Posterior vena cava (tissue), 2 donors: ENCODE measurements at places on chromosomes 6 and 20. TPM values are rescaled to one million over a fixed set of nuclear protein-coding genes. Genes with fewer than 3 reads are reported as not detected.
A peak's percentile ranks its signal among the peaks of the same experiment; 100 is the strongest.

- no peak for DNase-seq
Measured at GRCh38 chr20:62677678-62678077, 31.0 kb upstream of the NTSR1 start.

DNA sequence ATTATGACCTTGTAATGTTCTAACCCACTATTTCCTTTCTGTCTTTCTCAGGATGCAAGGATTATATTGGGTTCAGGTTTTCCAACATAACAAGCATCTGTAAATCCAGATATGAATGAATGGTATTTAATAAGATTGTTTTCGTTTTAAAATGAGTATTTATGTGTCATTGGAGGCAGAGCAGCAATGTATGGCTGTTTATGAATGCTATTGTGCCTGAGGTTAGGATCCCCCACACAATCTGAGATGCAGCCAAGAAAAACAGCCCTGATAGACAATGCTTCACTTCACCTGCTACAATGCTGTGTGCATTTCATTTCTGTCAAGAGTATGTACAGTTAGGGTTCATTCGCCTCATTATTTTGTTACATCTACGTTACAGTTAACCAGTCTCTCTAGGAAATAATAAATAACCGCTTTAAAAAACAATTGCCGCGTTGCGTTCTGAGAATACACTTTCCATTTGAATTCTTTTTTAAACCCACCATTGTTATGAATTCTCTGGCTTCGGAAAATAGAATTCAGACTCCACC is 19.6 kb downstream of the TFAP2A start:
- DNase-seq = no peak

GRCh38 chr6:159969921-159970320 is 1.0 kb downstream of the IGF2R start:
- DNase-seq = no peak

DNA sequence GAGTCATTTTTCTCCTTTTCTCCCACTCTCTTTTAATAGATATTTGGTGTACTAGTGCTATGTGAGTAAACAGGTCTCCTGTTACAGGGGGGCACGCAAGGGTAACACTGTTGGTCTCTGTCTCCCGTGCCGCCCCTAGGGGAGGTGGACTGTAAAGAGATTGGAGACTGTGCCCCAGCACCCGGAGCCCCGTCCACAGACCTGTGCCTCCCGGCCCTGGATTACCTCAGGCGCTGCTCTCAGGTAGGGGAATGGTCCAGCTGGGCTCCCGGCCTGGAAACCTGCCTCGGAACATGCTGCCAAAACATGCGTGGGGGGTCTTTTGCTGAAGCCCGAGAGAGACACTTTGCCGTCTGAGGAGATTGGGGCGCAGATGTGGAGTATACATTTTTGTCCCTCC is 66.4 kb upstream of the SMIM28 start:
- no peak for DNase-seq

- DNase-seq = no peak
Measured at GRCh38 chr6:549906-550305, 107.0 kb downstream of the HUS1B start.

GRCh38 chr6:31446481-31446880 is 43.1 kb downstream of the MICA start:
- no peak for DNase-seq

- peak; percentile 10 for DNase-seq
Measured at GRCh38 chr6:35757456-35758123, 18.8 kb upstream of the CLPSL2 start.

- no peak for DNase-seq
Measured at GRCh38 chr6:52352239-52353018, 9.5 kb upstream of the PAQR8 start.

DNA sequence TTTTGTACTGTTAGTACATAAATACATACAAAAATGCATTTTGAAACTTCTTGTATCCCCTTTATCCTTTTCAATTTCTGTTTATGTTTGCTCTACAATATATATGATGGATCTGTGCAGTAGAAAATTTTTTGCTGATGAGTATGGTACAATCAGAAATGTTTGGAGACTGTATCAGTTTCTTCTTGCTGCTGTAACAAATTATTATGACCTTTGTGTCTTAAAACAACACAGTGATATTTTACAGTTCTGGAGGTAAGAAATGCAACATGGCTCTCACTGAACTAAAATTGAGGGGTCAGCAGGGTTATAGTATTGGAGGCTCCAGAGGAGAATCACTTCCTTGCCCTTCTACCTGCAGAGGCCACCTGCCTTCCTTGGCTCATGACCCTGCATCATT is 184.4 kb downstream of the EYA2 start:
- DNase-seq = no peak

GRCh38 chr6:136464874-136465273 is 85.3 kb downstream of the MAP7 start:
- no peak for DNase-seq

DNA sequence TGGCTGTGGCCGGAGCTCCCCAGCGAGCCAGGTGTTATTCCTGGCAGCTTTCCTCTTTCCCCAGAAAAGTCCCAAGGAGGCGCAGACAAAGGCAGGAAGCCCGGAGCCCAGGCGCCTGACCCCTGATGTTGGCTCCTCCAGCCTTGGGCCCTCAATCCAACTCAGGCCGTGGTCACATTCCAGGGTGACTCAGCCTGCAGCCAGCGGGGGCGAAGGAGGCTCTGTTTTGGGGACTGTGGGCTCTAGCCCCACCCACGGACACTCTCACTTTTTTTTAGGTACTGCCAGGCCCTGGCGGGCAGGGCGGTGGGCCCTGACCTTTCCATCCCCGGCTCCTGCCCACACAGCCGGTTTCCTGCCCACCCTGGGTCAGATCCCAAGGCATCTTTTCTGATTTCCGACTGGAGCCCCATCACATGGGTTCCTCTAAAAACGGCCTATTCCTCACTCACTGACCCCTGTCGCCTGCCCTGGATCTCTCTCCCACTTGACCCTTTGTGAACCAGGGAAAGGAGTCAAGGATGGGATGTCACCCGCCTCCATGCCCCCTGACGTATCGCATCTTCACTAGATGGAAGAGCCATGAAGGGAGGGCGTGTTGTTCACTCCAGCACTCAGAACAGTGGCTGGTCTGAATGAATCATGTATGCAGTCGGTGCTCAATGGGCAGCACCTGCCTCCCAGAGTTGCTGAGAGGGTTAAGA is 5.5 kb downstream of the PTGIS start:
- peak; percentile 95 for DNase-seq

DNA sequence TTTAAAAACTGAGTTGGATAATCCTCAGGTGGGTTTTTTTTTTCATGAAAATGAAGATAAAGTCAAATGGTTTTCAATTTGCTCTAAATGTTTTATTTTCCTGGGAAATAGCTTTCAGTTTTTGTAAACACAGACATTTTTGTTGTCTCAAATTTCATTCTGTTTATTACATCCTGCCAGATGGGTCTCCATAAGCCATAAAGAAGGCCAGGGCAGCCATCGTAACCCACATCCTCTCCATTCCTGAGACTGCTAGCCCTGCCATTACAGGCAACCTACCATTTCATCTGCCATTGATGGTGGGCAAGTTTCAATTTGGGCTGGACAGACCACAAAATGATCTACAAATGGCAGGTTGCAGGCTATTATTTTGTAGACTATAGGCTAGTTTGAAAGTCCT is 60.8 kb downstream of the BTBD3 start:
- DNase-seq = no peak

GRCh38 chr6:39770446-39770845 is 21.7 kb upstream of the DAAM2 start:
- DNase-seq = no peak

DNA sequence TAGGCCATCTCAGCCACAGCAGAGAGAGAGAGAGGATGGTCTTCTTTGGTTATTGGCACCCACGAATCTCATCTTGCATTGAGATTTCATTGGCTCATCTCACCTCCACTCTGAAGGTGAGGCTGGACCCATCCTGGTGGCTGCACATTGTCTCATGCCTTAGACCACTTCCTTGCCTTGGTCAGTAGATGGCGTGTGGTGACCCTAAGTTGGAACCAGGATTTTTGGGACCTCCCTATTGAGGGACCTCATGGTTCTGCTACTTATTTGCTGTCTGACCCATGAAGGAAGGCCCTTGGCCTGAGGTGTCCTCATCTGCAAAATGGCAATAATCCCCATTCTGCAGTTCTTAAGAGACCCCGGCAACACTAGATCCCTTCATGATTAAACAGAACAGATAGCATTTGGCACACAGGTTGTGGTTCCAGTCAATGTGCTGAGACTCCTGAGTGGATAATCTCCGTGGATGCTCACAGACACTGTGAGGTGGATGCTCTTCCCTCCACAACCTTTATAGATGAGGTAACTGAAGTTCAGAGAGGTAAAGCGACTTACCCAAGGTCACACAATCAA is 21.5 kb upstream of the AAR2 start:
- DNase-seq = no peak

GRCh38 chr6:41502917-41503671 is 43.1 kb upstream of the FOXP4 start:
- DNase-seq = peak; percentile 77

DNA sequence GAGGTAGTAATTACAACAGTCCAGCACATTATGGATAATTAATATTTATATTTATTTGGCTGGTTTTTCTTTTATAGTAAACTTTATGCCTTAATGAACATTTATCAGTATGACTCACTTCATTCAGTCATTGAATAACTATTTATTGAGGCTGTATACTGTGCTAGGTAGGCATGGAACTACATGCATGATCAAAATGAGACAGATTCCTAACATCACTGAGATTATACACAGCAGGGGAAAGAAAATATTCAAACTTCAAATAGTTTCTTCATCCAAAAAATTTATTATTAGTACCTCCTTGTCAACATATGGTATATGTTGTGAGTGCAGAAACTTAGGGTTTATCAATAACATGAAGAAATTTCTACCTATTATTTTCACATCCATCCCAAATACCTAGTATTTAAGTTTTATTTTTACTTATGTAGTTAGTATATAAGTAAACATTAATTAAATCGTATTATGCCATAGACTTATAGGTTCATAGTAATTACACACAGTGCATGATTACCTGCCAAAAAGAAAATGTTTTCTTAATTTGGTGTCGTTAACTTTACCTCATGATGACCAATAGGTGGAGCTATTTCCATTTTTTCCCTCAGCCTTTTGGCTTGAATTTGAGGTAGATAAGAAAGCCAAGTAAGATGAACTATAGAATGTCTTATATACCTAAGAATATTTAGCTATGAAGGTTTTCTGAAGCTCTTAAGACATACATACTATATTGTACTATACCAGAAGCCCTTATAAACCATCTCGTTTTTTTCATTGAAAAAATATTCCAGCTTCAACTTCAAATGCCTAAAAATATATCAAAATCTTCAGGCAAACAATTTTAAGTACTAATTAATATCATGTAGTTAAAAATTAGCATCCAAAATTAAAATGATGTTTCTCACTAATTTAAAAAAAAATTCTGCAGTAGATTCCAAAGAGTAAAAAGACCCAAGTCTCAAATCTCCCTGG is 12.5 kb upstream of the TMEM30A start:
- DNase-seq = no peak

DNA sequence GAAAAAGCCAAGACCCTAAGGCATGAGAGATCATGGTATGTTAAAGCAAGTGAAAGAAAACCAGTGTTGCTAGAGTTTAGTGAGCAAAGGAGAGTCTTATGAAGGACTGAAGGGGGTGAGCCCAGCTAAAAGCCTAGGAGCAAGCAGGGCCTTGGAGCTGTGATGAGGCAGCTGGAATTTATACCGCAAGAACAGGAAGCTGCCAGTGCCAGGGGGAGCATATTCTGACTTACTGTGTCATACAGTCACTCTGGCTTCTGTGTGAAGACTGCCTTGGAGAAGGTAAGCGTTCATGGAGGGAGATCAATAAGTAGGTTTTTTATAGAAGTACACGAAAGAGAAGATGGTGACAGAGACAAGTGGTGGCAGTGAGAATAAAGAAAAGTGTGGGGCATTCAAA is 308.9 kb upstream of the THEMIS start:
- DNase-seq = no peak

GRCh38 chr6:93317592-93317991 is 101.8 kb downstream of the EPHA7 start:
- DNase-seq = no peak

GRCh38 chr20:38248133-38248532 is 12.4 kb downstream of the KIAA1755 start:
- no peak for DNase-seq

- no peak for DNase-seq
Measured at GRCh38 chr6:23688650-23689049, 437.4 kb upstream of the NRSN1 start.

The LIME1 gene
- total RNA-seq = 4.2 TPM

The CASS4 gene
- 1.2 TPM for total RNA-seq

The LEMD2 gene
- total RNA-seq = 38.0 TPM

The DAAM2 gene
- total RNA-seq = 62.7 TPM

The CYP21A2 gene
- 0.56 TPM for total RNA-seq

The LINC00237 gene
- not detected for total RNA-seq

The GSTA2 gene
- not detected for total RNA-seq

The PSORS1C2 gene
- total RNA-seq = not detected
